ENCODE measurements at places on chromosomes 16 and 17.
A peak's percentile ranks its signal among the peaks of the same experiment; 100 is the strongest.

DNA sequence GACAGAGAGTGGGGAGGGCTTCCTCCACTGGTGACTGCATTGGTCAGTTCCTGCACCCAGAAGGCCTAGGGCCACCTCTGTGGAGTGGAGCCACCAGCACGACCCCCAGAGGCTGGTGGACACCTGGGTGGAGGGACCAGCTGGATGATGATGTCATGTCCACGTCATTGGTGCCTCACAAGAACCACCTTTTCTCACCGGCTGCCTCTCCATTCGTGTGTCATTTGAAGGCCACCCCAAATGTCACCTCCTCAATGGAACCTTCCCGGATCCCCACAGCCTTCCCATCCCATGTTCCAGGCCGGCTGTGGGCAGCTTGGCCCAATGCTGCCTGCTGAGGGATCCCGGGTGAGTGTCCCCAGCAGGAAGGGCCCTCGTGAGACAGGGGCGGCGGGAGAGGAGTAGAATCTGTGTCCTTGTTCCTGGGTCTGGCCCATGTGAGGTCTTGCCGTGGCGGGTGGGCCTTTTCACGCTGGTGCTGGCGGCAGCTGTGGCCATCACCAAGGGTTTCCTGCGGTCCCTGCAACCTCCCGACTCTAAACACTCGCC, 9.1 kb upstream of the CHMP6 start:
- DNase-seq = no peak

DNA sequence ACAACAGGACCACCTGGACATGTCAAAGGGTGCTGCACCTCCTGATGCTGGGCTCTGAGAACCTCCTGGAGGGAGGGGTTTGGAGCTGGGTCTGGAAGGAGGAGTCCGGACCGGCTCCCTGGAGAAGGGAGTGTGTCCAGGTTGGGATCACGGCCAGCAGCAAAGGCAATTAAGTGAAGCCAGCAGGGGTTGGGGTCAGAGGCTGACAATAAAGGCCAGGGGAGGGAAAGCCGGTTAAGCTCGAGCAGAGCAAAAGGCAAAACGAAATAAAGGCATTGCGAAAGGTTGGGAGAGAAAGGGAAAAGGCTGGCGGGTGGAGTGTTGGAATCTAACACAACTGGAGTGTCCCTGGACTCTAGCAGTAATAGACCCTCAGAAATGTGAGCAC, 992 bp upstream of the CACNG4 start:
- no peak for DNase-seq

GRCh38 chr16:51876934-51877333, 670.0 kb downstream of the TOX3 start:
- DNase-seq = no peak

- DNase-seq = no peak
Measured at GRCh38 chr17:78349891-78350642, 9.8 kb downstream of the SOCS3 start.

GRCh38 chr17:30368912-30369720, 9.6 kb upstream of the CPD start:
- DNase-seq = no peak

- DNase-seq = no peak
Measured at GRCh38 chr17:15309793-15310192, 31.6 kb downstream of the TEKT3 start.

- DNase-seq = no peak
Measured at GRCh38 chr17:45162025-45162687, 481 bp downstream of the HEXIM2 start.

DNA sequence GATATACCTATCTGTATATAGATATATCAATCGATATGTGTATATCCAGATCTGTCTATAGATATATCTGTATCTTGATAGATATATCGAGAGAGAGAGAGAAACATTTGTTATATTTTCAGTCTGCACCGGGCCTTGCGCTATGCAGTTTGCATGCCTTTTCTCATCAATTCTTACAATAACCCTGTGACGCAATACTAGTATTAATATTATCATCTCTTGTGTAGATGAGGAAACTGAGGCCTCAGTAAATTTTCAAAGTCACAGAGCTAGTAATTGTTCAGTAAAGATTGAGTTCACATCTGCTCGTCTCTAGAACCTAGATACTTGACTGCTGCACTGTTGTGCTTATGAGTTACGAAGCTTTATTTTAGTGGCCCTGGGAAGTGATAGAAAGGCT, 77.6 kb downstream of the NF1 start:
- DNase-seq = no peak

- DNase-seq = no peak
Measured at GRCh38 chr16:10629592-10629963, 49.2 kb upstream of the EMP2 start.

- no peak for DNase-seq
Measured at GRCh38 chr16:71895679-71896365, 491 bp downstream of the IST1 start.

- DNase-seq = no peak
Measured at GRCh38 chr17:9677411-9677810, 32.1 kb downstream of the USP43 start.

- peak; percentile 95 for DNase-seq
Measured at GRCh38 chr17:48107137-48108055, at the start of gene SNX11. TSS of gene SNX11 (plus strand) at chr17:48107766. CDS start at chr17:48112044, 4,278 bp downstream.

DNA sequence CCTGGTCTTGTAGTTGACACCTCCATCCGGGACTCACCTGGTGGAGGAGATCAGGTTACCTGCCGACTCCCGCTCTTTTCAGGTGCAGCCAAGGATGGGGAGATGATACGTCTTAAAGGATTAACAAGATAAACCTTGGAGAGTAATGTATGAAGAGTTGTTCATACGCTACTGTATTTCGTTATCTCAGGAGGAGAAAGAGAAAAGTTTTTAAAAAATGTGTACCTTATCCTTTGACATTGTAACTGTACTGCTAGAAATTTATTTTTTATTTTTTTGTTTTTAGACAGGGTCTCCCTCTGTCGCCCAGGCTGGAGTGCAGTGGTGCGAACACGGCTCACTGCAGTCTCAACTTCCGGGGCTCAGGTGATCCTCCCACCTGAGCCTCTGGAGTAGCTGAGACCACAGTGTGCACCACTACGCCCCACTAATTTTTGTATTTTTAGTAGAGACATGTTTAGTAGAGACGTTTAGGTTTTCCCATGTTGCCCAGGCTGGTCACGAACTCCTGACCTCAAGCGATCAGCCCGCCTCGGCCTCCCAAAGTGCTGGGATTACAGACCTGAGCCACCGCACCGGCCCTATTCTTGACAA, 764 bp upstream of the SMURF2 start:
- no peak for DNase-seq

- DNase-seq = no peak
Measured at GRCh38 chr17:78893684-78894083, 9.3 kb downstream of the CEP295NL start.

DNA sequence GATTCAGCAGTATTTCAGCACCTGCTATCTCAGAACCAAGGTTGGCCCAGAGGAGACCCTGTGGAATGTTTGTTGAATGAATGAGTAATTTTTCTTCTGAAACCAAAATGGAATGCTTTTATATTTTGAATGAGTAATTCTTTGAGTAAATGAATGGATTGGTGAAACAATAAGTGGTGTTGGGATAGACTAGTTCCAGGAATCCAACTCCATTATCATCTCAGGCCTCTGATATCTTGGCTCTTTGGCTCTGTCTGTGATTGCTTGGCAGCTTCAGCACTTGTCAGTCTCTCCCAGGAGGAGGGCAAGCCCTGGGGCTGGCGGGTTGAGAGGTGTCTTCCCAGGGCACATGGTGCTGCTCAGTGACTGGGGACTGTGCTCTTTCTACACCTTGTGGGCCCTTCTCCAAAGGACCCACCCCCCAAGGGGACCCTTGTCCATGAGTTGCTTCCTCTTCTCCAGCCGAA, 284.4 kb upstream of the FOXF1 start:
- DNase-seq = no peak

- DNase-seq = no peak
Measured at GRCh38 chr16:64771273-64771672, 350.6 kb downstream of the CDH11 start.

DNA sequence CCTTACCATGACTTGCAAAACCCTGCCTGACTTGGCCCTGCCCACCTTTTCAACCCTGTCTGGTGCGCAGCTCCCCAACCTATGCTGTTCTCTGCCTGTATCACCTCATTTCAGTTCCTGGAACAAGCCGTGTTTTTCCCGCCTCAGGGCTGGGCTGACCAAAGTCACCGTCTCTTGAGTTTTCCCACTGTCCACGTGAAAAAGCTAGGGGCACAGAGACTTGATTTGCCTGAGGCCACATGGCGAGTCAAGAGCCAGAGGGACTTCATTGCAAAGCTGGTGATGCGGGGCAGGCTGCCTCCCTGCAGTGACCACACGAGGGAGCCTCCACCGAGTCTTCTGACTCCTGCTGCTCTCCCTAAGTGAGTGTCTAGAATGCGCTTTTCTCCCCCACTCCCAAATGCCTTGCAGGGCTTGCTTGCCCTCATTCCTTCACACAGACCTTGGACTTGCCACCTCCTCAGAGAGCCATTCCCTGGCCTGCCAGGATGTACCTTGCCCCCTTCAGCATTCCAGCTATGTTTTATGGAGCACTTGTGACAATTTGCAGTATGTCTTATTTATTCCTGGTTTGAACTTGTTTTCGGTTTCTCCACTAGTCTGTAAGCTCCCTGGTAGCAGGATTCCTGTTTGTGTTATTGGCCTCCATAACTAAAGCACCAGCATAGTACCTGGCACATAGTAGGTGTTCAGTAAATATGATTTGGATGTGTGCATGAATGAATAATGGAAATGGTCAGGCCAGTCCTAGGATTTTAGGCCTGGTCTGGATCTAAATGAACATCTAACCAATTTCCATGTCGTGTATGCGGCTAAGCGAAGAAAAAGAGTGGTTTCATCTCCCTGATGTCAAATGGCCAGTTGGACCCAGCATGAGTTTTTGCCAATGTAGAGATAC, 252.3 kb downstream of the SNX29 start:
- DNase-seq = peak; percentile 43

DNA sequence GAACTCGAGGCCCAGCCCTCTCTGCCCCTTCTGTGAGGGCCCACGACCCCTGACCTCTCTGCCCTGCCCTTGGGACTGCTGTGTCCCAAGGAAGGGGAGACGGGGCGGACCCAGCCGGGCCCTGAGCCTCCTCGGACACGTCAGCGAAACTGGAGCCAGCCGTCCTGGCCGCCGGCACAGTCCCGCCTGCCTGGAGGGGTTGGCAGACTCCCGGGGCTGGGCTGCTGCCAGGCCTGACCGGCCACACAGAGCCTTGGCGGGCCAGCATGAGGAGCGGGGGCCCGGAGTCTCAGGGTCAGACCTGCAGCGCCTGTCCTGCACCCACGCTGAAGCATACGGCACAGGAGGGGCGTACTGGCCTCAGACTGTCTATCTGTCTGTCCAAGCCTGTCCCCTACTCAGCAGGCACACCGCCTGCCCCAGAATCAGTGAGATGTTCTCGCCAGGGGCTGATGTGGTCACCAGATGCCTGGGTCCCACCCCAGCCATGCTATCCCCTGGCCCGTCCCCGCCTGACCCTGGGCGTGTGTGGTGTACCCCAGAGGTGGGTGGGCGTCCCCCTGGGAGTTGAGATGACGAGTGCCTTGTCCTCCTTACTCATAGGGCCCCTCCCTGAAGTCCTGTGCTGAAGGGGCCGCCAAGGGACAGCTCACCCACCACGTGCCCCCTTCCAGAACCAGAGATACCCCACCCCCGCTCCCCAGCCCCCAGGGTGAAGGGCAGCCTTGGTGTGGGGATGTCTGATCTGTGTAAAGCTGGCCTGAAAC, 4.7 kb downstream of the VASN start:
- no peak for DNase-seq

DNA sequence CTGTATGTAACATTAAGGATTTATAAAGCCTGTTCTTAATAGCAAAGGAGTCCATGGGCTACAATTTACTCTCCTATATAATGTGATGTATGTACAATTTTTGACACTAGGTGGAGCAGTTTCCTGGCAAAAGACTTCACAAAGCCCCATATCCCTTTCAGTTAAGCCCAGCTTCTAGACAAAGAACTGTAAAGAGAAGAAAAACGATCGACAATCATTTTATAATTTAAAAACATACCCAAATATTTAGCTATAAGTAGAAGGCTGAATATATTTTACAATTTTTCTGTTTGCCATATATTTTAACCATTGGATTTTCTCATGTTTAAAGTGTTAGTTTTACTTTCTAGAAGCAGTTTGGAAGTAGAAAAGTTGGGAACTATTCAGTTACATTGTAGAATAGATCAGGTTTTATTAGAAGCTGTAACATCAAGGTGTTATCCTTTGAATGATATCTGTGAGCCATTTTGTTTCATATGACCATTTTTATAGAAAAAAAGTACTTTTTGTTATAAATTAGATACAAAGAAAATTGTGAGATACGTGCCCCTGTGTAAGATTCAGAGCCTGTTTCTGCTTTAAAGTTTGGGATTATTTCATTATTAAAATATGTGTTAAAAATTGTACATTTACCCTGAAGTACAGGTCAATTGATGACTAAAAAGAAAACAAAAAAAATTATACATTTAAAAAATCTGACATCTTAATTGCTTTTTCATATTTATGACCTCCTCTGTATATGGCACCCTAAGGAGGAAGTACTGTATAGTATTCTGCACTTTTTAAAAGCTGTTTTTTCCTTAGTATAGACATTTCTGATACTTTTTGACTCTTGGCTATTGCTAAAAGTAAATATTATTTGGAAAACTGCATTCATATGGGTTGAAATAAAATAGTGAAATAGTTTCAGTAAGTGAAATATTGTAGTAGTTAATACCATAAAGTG, 46.3 kb downstream of the VMP1 start:
- DNase-seq = no peak

DNA sequence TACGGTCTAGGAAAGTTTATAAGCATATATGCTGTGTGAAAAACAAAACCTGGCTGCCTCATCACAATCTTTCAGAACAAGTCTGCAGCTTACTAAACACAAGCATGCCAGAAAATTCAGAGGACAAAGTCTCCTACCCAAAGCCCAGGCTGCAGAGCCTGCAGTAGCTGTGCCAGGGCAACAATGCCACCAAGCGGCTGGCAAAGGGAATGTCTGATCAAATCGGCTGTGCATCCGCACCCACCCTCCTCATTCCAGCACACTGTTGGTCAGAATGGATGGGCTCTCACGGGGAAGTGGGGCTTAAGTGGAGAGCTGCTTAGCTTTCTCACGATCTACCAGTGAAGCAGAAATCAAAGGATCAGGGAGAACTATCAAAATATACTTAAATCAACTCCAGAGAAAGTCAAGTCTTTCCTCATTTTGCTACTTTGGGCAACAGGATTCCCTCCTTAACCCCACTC, 73.5 kb downstream of the CYTH1 start:
- peak; percentile 60 for DNase-seq

GRCh38 chr17:45759761-45760160, 24.4 kb upstream of the CRHR1 start:
- no peak for DNase-seq

- DNase-seq = no peak
Measured at GRCh38 chr17:16407911-16408588, 7.3 kb upstream of the TRPV2 start.

- DNase-seq = no peak
Measured at GRCh38 chr16:70270176-70270575, 18.4 kb upstream of the EXOSC6 start.
